ENCODE measurements at places on chromosomes 13 and 19.

DNA sequence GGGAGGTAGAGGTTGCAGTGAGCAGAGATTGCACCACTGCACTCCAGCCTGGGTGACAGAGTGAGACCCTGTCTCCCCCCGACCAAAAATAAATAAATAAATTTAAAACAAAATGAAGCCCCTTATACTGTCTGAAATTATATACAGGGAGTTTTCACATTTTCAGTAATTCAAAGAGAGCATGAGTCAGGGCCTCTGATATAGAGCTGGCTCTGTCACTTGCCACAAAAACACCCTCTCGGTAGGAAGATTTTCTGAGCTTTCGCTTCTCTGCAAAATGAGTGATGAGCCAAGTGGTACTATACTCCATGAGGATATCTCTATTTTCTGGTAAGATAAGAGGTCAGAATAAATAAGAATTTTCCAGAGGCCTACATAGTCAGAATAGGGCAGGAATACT lies 462.9 kb downstream of the COG6 start:
- DNase-seq = no peak

GRCh38 chr19:46844067-46844489 lies 6.6 kb downstream of the AP2S1 start:
- DNase-seq = no peak

GRCh38 chr19:18677156-18677555 lies 6.3 kb upstream of the CRTC1 start:
- no peak for DNase-seq

DNA sequence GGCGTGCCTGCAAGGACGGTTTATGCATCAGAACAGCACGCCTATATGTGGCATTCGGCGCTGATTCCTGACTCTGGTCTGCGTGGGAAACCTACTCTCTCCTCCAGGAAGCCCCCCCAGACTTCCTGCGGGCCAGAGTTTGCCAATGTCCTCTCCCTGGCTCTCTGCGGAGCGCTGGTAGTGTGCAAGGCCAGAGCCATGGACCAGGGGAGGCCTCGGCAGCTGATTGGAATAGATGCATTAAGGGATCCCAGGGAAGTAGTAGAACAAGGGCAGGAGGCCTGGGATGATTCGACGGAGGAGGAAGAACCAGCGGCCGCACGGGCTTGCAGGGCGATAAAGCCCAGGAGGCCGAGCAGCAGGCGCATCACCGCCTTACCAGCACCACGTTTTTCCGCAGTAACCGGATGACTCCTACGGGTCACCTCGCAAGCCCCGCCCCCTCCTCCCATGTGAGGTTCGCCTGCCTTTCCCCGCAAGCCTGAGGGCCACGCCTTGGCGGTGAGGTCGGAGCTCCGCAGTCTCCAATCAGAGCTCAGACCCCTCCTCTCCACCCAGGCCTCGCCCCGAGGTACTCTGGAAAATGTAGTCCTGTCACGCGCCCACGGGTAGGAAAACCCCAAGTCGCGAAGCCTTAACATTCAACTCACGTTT lies 5.0 kb downstream of the CLEC11A start:
- DNase-seq = peak; percentile 40

- DNase-seq = no peak
These were observed 162.5 kb downstream of the KCTD12 start for GRCh38 chr13:76723551-76724232.

DNA sequence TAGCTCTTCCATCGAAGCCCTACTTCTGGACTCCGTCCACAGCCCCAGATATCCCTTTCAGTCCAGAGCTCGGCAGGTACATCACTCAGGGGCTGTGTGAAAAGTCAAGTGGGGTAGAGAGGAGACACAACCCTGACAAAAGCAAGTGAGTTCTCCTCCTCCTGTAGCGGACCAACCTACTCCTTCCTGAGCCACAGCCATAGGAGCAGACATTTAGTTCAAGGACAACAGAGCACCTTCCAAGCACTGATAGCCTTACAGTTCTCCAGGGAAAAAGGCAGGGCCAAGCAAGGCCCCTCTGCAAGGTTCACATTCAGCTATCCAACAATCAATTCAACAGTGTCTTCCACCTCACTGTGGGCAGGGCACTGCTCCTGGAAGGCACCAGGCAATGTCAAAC lies 89.0 kb downstream of the FGF14 start:
- DNase-seq = no peak

DNA sequence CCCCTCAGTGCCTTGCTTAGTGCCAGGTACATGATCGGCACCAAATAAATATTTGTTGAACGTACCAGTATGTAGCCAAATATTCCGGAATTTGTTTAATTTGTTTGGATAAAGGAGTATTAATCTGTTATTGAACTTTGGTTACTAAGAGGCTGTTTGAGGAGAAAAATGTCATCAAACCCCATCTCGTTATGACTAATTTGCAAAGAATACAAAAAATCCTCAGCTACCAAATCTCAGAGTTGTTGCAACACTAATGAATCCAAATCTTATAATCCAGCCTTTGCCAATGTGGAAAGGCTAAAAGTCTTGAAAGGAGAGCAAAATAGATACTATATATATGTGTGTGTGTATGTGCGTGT lies 79.5 kb downstream of the KLF5 start:
- no peak for DNase-seq

DNA sequence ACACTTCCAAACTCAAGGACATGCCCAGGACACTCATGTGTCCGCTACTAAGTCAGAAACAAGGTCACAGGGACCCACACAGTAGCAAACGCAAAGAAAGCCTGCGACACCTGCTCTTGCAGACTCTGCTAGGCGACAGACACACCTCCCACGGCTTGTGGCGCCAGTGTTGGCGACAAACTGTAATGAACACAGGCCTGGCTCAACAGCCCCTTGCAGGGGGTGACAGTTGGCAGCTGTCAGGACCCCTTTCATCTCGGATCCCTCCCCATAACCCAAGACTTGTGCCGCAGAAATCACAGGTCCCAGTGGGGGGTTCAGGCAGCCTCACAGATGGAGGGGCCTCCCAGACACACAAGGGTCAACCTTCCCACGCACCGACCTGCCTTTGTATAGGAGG lies 364 bp downstream of the CKM start:
- DNase-seq = no peak

- DNase-seq = no peak
These were observed 141.3 kb downstream of the STOML3 start for GRCh38 chr13:38849315-38849714.

DNA sequence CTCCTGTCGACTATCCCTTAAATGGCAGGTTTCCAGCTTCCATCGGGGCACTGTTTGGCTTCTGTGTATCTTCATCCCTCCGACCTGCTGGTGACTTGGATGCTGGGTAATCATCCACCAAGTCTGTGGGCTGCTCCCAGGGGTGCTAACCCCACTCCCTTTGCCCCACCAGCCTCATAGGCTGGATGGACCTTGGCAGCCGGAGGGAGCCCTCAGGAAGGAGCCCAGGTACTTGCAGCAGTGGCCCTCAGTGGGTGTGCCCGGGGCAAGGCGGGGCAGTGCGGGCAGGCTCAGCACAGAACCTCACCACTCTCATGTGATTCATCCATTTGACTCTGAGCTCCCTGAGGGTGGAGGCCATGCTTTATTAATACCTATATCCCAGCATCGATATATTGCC lies 27.4 kb upstream of the TUBGCP3 start:
- DNase-seq = no peak

DNA sequence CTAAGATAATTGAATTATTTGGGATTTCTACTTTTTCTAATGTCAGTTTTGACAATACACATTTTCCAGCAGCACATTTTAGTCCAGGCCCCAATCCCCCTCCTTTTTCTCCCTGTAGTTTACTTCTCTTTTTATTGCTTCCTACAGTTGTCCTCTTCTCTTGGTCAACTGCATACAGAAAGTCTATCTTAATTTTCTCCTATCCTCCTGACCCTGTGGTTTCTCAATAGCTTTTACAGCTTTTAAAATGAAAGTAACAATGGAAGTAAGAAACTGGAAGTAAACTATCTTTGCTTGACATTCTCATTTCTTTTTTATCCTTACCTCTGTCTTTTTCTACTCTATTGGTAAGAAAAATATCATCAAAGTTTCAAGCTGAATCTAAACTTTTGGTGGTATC lies 106.5 kb upstream of the OXGR1 start:
- DNase-seq = no peak

DNA sequence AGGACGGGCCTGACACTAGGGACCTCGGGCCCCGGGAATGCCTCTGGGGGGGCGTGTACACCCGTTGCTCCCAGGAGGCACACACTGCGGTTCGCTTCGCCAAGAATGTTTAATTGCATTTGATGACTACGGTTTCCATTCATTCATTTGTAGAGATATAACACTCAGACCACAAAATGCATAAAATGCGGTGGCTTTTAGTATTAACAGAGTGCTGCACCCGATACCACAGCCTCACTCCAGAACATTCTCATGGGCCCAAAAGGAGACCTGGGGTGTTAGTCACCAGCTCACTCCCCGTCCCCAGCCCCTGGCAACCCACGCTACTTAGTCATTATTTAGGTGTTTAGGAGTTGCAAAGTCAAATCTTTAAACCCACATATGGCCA lies 21.8 kb downstream of the HCN2 start:
- peak; percentile 58 for DNase-seq

GRCh38 chr13:113110852-113111315 lies 5.3 kb downstream of the F7 start:
- no peak for DNase-seq

DNA sequence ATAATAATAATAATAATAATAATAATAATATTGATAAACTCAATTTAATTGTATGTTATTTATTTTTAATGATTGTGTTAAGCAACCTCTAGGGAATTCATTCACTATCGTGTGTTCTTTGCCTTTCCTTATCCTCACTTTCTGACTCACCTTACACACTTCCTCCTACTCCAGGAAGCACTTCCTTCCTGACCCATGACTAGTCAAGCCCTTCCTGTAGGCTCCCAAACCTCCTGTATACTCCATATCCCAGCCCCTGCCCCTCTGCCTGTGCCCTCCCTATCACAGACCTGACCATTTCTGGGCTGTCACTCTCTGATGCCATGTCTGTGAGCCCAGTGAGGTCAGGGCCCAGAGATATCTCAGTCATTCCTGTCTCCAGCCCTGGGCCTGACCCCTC lies 7.6 kb downstream of the LGALS4 start:
- DNase-seq = no peak

GRCh38 chr13:101967216-101967615 lies 434.6 kb downstream of the FGF14 start:
- DNase-seq = no peak

GRCh38 chr13:30332456-30333143 lies 25.2 kb upstream of the KATNAL1 start:
- no peak for DNase-seq

- DNase-seq = peak; percentile 20
These were observed 124.2 kb downstream of the TBC1D4 start for GRCh38 chr13:75357576-75358289.

- DNase-seq = no peak
These were observed 54.2 kb upstream of the ABCC4 start for GRCh38 chr13:95355494-95355893.

- DNase-seq = no peak
These were observed 138.0 kb downstream of the MIPEP start for GRCh38 chr13:23751195-23751594.

- no peak for DNase-seq
These were observed 19.6 kb downstream of the USP12 start for GRCh38 chr13:27151798-27152599.

DNA sequence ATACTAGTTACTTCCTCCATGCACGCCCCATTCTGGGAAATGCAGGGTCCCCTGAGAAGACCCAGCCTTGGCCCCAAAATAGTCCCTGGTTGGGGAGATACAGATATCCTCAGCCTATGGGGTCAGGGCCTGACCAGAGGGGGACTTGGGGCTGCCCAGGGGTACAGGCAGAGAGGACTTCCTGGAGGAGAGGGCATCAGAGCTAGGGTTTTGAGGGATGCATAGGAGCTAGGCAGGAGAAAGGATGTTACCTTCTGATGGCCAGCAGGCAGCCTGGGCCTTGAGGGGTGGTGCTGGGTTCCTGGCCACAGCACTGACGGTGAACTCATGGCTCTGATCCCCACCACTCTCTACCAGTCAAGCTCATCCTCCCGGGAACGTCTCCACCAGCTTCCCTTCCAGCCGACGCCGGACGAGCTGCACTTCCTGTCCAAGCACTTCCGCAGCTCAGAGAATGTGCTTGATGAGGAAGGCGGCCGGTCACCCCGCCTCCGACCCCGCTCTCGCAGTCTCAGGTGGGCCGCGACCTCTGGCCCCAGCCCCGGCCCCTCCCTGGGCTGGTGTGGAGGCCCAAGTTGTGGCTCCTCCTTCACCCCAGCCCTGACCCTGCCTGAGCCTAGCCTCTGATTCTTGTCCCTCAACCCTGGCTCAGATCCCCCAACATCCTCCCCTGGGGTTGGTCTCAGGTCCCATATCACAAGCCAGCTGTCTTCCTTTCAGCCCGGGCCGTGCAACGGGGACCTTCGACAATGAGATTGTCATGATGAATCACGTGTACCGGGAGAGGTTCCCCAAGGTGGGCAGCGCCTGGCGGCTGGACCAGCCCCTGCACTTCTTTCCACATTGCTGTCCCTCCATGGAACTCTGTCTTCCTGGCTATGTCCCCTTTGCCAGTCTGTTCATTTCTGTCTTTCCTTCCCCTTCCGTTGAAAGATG lies 25.6 kb downstream of the MAST3 start:
- no peak for DNase-seq

DNA sequence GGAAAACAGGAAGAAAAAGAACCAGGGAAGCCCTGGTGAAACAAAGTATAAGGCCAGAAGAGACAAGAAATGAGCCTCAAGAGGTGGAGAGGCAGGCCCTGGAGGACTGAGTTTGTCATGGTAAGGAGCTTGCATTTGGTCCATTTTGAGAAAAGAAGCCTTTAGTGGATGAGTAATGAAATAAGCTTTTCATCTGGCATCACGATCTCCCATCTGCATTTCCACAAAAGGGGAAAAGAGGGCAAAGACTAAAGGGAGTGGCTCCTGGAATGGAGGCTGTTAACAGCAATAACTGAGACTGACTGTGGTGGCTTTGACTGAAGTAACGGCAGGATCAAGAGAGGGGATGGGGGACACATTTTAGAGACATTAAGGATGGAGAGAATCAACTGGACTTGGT lies 148.8 kb upstream of the NBEA start:
- no peak for DNase-seq

- DNase-seq = peak; percentile 91
These were observed 829 bp upstream of the CIC start for GRCh38 chr19:42268142-42268703.

DNA sequence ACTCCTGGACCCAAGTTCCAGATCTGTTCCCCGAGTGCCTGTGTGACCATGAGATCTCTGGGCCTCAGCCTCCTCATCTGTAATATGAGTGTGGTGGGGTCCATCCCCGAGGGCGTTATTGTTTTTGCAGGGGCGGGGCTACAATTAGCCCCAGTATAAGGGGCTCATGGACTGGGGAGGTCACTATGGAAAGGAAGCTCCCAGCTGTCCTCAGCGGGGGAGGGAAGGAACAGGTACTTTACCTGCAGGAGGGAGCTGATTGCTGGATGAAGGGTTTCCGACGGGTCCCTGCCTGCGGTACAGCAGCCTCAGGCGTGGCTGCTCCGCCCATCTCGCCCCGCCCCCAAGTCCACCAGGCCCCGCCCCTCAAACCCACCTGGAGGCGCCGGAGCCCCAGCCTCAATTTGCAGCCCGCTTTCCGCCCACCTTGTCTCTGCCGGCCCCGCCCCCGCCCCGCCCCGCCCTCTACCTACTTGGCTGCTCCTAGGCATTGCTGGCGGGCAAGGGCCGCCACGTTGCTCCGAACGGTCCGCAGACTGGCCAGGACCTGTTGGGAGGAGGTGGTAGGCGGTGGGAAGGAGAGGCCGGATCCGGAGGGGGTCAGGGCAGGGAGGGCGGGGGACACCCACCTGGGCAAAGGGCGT lies 5.5 kb downstream of the PDE4C start:
- no peak for DNase-seq

- DNase-seq = no peak
These were observed 41.1 kb downstream of the ARHGAP35 start for GRCh38 chr19:46901701-46902401.

- no peak for DNase-seq
These were observed 23.3 kb downstream of the RFX1 start for GRCh38 chr19:13982773-13983172.

All from stimulated activated CD4-positive, alpha-beta T cell treated with anti-CD3 and anti-CD28 coated beads, Interleukin-1b, Interleukin-23, amount 100 ng/mL, for 24 hours (primary cell).